ENCODE measurements at places on chromosomes 4 and X.

- DNase-seq: no peak
Observed at GRCh38 chr4:26441102-26441501, 49.2 kb downstream of the CCKAR start.

DNA sequence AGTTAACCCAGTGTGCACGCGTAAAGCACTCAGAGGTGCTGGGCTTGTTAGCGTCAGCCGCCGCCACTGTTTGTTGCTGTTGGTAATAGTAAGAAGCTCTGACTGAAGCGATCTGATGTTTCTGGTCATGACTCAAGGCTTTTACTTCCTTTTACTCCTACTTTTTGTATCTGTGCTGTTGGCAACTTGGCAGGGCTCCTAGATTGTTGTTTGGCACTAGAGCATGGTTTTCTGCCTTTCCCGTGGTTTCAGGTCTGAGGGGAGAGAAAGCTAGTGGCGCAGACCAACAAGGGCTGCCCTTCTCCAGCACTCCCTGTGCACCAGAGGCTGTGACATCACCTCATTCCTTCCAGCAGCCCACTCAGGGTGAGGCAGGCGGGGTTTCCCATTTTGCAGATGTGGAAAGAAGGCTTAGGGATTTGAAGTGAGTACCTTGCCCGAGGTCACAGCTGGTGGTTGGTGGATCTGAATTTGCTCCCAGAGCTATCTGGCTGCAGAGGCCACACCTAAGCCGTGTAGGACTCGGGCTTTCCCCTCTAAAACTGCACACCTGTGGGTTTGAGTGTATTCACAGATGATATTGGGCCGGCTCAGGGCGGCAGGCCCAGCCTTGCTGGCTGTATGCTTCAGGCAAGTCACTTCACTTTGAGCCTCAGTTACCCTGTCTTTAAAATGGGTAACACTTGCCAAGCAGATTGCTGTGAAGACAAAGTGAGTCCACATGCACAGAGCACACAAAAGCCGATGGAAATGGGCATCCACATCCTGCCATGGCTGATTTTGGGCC lies 51.2 kb upstream of the TADA2B start:
- no peak for DNase-seq

- no peak for DNase-seq
Observed at GRCh38 chrX:132563976-132564375, 75.1 kb upstream of the MBNL3 start.

DNA sequence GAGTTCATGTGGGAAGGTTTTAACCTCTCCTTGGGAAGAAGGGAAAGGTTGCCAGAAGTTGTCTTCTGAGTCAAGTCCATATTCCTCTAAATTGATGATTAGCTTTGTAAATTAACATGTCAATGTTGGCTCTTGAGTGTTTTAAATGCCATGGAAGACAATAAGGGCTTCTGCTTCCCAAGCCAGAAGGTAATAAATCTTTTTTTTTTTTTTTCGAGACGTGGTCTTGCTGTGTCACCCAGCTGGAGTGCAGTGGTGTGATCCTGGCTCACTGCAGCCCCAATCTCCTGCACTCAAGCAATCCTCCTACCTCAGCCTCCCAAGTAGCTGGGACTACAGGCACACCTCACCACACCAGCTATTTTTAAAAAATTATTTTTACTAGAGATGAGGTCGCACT lies 5.0 kb upstream of the REST start:
- no peak for DNase-seq

DNA sequence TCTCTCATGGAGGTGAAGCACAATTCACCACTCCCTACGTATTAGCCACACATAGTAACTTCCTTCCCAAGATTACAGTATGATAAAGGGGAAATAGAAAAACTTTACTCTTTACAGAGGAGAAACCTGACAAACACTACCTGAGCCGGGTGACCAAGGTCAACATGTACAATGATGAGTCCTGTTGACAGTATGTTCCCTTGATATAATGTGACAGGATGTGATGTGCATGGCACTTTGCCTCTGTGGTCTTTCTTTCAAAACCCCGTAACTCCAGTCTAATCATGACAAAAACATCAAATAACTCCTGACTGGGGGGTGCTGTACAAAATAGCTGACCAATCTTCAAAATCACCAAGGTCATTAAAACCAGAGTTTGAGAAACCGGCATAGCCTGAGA lies 60.6 kb downstream of the CD99L2 start:
- no peak for DNase-seq

GRCh38 chr4:2689825-2690700 lies 66.1 kb downstream of the TNIP2 start:
- DNase-seq: no peak

GRCh38 chr4:52841682-52842456 lies 20.2 kb upstream of the RASL11B start:
- DNase-seq: no peak

GRCh38 chr4:164203476-164203875 lies 550.5 kb upstream of the SMIM31 start:
- no peak for DNase-seq

DNA sequence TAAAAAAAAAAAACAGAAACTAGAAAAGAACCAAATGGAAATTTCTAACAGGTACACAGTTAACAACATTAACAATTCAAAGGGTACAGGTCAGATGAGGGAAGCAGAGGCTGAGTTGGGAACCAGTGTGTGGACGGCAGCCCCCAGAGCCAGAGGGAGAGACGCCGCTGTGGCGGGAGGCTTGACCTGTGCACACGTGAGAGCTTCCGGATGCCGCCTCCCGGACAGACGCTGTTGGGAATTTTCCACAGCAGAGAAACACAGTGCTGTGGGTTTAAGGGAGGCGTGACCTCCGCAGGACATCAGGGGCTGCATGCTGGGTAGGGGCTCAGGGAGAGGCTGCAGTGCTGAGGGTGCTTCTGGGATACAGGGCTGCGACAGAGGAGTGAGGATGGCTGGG lies 22.2 kb downstream of the TACC3 start:
- DNase-seq: no peak

DNA sequence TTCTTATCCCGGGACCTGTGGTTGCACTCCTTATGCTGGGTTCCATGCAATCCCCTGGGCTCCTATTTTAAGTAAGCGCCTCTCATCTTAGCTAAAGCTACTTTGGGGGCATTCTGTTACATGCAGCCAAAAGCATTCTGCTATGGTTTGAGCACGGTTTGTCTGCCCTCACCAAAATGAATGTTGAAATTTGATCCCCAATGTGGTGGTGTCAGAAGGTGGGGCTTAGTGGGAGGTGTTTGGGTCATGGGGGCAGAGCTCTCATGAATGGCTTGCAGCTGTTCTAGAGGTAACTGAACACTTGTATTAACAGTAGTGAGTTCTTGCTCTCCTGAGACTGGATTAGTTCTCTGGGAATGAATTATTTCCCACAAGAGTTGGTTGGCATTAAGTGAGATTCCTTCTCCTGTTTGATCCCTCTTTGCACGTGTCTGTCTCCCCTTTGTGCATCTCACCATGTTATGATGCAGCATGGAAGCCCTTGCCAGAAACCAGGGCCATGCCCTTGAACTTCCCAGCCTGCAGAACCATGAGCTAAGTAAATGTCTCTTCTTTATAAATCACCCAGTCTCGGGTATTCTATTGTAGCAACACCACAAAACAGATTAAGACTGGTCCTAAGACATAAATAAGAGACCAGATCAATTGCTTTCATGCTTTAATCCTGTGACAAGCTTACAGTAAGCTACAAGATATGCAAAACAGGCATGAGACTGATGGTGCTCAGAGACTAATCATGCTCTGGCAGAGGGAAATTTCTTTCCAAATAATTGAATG lies 141.8 kb downstream of the TSPAN5 start:
- no peak for DNase-seq

- DNase-seq: no peak
Observed at GRCh38 chr4:182242787-182243186, 415 bp upstream of the TENM3 start.

GRCh38 chrX:18875256-18875878 lies 108.5 kb downstream of the PHKA2 start:
- no peak for DNase-seq

- no peak for DNase-seq
Observed at GRCh38 chr4:17010426-17011087, 112.1 kb upstream of the LDB2 start.

GRCh38 chrX:2934715-2935710 lies 5.9 kb upstream of the ARSD start:
- no peak for DNase-seq

- no peak for DNase-seq
Observed at GRCh38 chrX:112083624-112084326, 1.2 kb upstream of the TRPC5 start.

DNA sequence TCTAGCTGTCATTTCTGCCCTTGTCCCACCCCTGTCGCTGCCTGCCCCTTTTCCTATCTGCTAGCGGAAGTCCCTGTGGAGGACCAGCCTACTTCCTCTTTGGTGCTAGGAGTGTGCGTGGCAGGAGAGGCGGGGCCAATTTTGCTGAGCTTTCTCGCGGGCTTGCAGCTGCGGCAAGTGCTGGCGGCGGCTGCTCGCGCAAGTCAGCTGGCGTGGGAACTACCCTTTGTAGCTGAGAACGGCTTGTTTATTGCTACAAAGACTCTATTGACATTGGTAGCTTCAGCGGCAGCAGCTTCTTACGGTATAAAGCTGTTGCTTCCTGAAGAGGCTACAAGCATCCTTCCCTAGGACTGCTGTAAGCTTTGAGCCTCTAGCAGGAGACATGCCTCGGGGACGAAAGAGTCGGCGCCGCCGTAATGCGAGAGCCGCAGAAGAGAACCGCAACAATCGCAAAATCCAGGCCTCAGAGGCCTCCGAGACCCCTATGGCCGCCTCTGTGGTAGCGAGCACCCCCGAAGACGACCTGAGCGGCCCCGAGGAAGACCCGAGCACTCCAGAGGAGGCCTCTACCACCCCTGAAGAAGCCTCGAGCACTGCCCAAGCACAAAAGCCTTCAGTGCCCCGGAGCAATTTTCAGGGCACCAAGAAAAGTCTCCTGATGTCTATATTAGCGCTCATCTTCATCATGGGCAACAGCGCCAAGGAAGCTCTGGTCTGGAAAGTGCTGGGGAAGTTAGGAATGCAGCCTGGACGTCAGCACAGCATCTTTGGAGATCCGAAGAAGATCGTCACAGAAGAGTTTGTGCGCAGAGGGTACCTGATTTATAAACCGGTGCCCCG lies at the start of gene MAGEH1:
MAGEH1 (plus strand) TSS at position 138 of the 843 bp plus-strand sequence; CDS start at position 386, 248 bp downstream.
- peak; percentile 72 for DNase-seq

- no peak for DNase-seq
Observed at GRCh38 chrX:41796577-41796976, 72.6 kb downstream of the GPR82 start.

DNA sequence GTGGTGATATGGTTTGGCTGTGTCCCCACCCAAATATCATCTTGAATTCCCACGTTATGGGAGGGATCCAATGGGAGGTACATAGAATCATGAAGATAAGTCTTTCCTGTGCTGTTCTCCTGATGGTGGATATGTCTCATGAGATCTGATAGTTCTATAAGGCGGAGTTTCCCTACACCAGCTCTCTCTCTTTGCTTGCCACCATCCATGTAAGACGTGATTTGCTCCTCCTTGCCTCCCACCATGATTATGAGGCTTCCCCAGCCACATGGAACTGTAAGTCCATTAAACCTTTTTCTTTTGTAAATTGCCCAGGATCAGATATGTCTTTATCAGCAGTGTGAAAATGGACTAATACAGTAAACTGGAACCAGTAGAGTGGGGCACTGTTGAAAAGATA lies 39.5 kb downstream of the HSD17B13 start:
- DNase-seq: no peak

- DNase-seq: no peak
Observed at GRCh38 chr4:61909031-61909430, 708.9 kb downstream of the ADGRL3 start.

DNA sequence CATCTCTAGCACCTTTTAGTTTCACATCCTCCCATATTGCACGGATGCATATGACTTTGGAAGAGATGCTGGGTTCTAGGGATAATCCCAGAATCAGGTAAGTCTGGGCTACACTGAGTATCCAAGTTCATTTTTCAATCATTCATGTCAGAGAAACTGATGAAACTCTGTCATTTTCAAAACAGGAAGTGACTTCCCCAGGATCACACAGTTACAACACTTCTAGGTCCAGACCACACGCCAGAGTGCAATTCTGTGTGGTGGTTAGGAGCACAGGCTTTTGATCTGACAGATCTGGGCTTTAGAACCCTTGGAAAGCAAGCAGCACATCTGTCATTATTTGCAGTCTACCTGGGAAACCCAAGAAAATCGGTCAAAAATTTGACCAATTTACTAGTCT lies 52.1 kb upstream of the CDKN2AIP start:
- no peak for DNase-seq

DNA sequence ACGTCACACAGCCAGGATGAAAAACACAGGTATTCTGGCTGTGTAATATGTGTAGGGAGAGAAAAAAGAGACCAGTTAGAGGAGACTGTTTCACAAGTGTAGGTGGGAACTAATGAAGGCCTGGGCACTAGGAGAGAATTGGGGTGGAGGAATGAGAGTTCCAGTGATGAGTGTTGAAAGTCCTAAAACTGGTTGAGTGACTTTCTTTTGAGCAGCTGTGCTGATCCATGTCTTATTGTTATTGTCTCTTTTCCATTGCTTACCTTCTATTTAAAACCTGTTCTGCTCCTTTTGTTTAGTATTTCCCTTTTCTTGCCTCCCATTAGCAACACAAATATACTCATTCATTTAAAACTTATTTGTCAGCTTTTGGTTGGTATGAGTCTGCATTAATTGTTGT lies 88.7 kb downstream of the PDLIM5 start:
- DNase-seq: no peak

DNA sequence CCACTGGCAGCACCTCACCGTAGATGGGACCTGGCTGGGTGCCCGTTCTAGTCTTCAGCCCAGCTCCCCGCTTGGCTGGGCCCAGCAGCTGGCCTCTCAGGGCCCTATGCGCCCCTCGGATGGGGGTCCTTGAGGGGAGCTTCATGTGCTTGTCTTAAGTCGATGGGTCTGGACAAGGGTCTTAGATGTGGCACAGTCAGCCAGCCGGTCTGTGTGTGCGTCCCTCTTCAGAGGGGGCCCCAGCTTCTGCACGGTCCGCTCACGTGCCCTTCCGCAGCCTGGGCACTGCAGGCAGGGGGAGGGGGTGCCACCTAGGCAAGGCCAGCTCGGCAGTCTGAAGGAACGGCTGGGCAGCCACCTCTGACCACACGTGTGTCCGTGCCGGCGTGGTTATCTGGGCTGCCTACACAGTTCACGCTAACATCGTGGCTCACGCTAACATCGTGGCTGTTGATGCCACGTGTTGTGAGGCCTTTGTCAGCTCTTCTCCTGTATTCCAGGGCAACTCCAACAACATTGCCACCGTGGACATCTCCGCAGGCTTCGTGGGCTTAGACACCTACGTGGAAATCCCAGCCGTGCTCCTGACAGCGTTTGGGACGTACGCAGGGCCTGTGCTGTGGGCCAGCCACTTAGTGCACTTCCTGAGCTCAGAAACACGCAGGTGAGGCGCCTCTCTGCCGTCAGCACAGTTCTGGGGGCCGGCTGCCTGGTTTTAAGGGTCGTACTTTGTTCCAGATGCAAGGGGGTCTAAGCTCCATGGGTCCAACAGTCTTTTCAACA lies 34.5 kb downstream of the PIGG start:
- no peak for DNase-seq

DNA sequence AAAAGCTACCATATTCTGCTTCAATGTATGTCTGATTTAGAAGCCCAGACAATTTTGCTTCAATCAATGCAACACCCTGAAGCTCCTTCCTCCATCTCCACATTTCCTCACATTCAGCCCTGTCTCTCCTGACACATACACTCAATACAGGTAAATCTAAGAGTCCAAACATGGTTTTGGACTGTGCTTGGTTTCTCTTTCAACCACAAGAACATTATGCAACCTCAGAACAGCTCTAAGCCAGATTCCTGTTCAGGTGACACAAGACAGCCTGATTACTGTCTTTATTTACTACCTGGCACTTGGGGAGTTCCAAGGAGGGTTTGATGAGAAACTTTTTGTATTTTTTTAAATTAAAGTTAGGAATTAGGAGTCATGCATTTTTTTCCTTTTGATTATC lies 307.5 kb upstream of the SLIT2 start:
- DNase-seq: no peak
